Cortex of kidney (tissue), 1 donor: ENCODE measurements at places on chromosomes 7 and 10.

DNA sequence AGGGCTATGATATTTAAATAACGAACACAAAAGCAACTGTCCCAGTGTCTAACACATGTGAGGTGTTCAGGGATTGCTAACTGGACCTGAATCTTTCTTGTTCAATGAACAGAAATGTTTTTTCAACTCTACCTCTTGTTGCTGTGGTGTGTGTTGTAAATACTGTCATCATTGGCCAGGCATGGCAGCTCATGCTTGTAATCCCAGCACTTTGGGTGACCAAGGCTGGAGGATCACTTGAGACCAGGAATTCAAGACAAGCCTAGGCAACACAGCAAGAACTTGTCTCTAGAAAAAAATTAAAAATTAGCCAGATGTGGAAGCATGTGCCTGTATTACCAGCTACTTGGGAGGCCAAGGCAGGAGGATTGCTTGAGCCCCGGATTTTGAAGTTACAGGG, 1250.9 kb downstream of the TYW1 start:
- no peak for DNase-seq

DNA sequence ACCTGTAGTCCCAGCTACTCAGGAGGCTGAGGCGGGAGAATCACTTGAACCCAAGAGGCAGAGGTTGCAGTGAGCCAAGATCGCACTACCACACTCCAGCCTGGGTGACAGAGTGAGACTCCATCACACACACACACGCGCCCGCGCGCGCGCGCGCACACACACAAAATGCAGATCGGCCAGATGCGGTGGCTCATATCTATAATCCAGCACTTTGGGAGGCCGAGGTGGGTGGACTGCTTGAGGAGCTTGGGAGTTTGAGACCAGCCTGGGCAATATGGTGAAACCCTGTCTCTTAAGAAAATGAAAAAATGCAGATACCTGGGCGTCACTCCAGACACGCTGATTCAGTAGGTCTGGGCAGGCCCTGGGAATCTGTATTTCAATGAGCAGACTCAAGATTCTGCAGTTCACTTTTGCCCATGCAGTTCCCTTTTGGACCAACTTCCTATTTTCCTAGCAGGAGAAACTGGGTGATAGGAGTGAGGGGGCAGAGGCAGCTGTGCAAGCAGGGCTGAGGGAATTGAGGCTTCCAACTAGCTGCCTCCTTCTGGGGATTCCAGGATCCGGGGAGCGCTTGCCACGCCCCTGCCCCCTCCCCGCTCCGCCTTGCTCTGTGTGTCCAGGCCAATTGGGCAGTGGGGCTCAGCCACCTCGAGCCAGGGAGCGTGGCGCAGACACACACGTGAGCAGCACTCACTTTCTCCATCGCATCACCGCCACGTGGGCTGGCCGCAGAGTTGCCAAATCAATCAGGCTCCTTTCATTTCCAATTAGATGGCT, 173.6 kb downstream of the SH3PXD2A start:
- DNase-seq = no peak

DNA sequence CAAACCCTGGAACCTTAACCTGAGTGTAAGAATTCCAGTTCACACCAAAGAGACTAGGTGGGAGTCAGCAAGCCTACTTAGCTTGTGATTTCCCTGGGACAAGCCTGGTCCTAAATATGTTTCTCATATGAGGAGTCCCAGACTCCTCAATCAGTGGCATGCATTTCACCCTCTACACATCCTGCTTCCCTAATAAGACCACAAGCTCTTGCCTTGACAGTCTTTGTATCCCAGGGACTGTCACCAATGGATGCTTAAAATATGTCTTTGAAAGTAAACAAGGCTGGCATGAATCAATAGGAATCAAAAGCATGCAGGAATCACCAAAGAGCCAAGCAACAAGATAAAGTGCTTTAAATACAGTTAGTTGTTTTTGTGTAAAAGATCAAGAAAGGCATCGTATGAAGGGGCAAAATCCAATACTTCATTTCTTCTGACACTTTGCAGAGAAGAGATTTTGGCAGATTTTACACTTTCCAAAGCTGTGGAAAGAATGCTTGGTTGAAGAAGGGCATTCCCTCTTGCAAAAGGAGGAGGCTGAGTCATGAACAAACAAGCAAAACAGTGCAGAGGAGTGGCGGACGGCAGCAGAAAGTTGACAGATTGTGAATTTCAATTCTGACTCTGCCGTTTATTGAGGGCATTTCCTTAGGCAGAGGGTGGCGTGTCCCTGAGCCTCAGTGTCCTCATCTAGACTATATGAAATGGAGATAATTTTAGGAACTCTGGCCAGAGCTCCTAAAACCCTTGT, 8.5 kb upstream of the NFE2L3 start:
- DNase-seq = no peak

DNA sequence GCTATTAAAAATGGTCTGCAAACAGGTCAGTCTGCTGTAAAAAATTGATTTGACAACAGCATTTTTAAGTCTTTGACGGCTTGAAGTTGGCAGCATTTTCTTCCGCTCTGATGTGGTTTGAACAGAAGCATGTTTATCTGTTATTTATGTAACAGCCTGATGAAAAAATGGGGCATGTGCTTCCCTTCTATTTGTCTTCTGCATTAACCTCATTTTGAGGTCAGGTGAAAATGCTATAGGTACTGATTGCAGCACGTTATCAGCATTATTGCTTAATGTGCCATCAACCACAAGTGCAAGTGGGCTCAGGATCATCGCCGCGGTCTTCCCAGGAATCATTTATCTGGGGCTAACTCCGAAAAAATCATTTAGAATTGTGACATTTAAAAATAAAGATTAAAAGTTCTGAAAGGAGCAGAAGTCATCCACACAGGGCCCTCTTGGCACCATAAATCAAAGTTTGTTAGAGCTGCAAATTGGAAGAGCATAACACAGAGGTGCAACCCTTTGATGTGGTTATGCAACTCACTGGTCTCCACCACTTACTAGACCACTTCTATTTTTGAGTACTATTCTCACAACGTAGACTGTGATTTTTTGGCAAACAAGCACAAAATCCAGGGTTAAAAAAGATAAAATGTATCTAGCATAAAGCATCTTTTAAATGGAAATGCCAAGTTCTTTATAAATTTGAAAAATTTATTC, 307.7 kb downstream of the MDFIC start:
- DNase-seq = no peak

DNA sequence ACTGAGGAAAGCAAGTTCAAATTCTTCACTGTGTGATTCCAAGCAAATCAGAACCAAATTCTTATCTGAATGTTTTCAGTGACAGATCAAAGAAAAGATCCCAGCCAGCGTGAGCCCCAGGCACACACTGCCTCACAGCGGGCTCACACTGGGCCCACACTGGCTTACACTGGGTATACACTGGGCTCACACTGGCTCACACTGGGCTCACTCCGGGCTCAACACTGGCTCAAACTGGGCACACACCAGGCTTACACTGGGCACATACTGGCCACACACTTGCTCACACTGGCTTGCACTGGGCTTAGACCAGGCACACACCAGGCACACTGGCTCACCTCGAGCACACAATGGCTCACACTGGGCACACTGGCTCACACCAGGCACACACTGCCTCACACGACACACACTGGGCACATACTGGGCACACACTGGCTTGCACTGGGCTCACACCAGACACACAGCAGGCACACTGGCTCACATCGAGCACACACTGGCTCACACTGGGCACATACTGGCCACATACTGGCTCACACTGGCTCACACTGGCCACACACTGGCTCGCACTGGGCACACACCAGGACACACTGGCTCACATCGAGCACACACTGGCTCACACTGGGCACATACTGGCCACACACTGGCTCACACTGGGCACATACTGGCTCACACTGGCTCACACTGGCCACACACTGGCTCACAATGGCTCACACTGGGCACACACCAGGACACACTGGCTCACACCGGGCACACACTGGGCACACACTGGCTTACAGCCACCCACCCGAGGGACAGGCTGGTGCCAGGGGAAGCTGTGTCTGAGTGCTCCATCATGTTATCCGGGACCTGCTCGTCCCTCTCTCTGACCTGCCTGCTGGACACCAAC, 156.3 kb downstream of the PTPRN2 start:
- DNase-seq = no peak

GRCh38 chr7:39357648-39358047, 208.6 kb upstream of the YAE1 start:
- DNase-seq = no peak

DNA sequence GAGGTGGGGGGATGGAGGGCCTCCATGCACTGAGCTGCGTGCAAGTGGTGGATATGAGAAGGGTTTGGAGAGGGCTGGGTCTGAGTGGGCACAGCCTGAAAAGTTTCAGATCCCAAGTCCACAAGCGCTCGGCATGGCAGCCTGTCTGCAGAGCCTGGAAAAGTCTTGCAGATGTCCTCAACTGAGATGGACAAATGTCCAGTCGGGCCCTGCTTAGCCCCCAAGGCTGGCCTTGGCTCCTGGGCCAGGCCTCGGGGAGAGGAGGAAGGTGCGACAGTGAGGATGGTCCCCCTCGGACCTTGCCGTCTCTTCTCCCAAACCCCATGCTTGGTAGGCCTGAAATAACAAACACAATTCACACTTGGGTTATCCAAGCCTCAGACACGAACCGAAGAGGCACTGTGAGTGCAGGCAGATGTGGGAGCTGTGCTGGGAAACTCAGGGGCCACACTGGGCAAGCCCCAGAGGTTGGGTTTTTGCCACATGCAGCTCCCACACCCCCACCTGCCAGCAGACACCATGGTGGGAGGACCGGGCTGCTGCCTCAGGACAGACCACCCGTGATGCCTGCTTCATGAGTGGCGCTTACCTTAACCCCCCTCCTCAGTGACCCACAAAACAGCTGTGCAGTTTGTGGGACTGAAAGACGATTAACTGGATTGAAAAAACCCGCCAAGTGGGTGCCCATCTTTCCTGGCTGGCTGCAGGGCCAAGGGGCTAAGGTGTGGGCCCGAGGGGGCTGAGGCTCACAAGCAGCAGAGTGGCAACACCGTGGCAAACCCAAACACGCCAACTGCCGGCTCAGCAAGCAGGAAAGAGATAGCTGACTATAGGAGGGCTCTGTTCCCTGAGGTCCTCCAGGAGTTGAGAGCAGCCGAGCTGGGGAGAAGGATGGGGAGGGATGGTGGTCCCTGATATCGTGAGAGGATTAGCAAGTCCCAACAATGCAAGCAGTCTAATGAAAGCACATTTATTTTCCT, 156.8 kb downstream of the RNF216 start:
- DNase-seq = no peak
